ENCODE measurements at places on chromosomes 16 and 17.

DNA sequence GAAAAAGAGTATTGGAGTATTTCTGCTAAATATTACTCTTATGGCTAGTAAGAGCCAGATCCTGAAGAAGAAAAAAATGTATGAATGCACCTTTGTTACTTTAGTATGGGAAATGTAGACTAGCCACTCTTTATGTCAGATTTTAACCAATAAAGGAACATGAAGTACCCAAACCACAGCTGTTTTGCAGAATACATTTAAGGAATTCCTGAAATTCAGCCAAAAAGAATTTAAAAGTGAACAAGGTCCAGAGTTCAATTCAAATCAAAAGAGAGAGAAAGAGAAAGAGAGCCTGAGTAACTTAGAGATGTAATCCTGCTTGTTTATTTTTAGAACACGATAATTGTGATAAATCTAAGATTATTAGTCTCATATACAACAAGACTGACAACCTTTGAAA is 1.2 kb downstream of the KCNJ16 start:
- DNase-seq, result no peak

DNA sequence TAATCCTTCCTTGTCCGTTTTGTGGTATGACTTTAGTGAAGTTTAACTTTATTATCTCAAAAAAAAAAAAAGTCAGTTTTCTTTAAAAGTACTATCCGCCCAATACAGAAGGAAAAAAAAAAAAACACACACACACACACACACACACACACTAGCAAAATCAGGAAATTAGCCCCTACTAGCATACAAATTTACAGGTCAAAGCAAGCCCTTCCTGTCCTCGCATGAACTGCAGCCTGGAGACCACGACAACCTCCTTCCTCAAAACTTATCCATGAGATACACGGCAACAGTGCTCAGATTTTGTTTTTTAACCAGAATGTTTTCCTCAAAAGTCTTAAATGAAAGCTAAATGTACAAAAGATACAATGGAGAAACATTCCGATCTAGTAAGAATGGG is 16.2 kb downstream of the NCOR1 start:
- no peak for DNase-seq

- DNase-seq, result no peak
Observed at GRCh38 chr17:65041518-65041917, 15.0 kb downstream of the GNA13 start.

- DNase-seq, result no peak
Observed at GRCh38 chr16:48745541-48745940, 135.6 kb upstream of the N4BP1 start.

- no peak for DNase-seq
Observed at GRCh38 chr17:61232871-61233270, 166.8 kb upstream of the TBX2 start.

All from NCI-H446 treated with DMSO at 0.1 percent for 48 hours (cell line).